ENCODE measurements at places on chromosomes 13 and 19.

DNA sequence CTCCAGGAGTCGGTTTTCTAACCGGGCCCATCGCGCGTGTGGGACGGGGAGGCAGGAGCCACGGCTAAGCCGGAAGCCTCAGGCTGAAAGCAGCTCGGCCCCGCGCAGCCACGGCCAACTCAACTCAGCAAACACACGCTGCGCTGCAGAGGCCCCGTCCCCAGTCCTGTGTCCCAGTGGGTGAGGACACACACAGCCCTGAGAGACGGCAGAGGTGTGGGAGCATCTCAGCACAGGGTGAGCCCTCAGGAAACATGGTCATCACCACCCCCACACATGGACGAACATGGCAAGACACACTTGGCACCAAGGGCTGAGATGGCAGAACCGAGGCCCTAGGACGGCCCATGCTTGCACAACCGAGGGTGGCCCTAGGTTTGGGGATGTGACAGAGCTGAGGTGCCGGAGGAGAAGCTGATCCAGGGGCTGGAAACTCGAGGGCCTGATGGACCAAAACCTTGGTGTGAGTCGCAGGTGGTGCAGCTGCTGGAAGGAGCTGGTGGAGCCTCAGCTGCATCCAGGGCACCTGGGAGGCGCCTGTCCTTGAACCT, 29.0 kb upstream of the C13orf46 start:
- DNase-seq, result no peak

- DNase-seq, result no peak
Observed at GRCh38 chr19:42316223-42317211, 3.4 kb downstream of the TMEM145 start.

GRCh38 chr19:54650108-54650655, 12.6 kb upstream of the LILRB4 start:
- no peak for DNase-seq

DNA sequence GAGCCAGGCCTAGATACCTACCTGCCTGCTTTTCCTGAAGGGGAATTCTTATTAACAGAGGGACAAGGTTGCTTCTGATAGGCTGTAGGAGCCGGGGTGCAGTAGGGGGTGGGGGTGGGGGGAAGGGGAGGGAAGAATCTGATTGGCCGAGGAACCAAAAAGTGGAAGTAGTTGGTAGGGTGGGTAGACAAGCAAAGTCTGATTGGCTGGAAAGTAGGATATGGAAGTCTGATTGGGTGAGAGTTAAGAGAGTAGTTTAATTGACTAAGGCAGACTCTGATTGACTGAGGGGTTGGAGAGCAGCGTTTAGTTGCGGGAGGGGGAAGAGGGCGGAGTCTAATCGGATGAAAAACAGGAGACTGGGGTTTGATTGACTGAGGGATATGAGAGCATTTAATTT, 9.4 kb upstream of the CYP4F22 start:
- no peak for DNase-seq

GRCh38 chr19:1261538-1261797, 7.7 kb upstream of the CIRBP start:
- DNase-seq, result no peak

- DNase-seq, result no peak
Observed at GRCh38 chr19:55112777-55113569, 4.5 kb downstream of the PPP1R12C start.

DNA sequence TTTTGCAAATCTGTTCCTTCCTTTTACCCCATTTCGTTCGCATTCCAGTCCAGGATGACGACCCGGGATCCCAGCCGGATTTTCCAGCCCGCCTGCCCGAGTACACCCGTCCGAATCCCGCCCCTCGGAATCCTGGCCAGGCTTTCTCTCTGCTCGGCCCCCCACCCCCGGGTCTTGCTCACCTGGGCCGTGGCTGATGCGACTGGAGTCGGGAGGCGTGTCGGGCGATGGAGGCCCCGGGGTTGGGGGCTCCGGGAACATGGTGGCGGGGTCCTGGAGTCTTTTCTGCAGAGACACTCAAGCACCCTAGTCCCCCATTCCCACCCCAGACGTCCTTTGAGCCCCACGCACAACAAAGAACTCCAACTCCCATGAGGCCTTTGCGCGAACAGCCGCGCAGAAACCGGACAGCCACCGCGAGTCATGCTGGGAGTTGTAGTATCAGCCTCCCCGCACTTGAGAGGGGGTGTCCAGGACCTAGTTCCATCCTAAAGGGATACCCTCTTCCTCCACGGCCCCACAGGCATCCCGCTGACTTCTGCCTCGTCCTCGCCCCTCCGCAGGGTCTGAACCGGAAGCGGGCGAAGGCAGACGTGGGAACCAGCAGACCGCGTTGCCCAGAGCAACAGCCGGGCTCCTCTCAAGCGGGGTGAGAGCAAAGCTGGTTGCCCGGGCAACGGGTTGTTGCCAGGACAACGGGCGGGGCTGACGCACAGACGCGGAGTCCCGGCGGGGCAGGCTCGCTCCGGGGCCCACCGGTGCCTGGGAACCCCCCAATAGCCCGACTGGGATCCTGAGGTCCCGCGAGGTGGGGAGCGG, 1.1 kb downstream of the SYT5 start:
- DNase-seq, result peak; percentile 93

GRCh38 chr19:3557461-3558248, at the start of gene MFSD12:
Gene MFSD12, minus strand, starts transcription at chr19:3557586. Its CDS starts 183 bp downstream, at chr19:3557403.
- DNase-seq, result peak; percentile 90

GRCh38 chr19:19105365-19106055, 32.8 kb downstream of the TMEM161A start:
- no peak for DNase-seq

GRCh38 chr13:97654236-97654635, 220.3 kb downstream of the RAP2A start:
- no peak for DNase-seq

GRCh38 chr19:1841209-1841924, 6.9 kb downstream of the REXO1 start:
- DNase-seq, result no peak

DNA sequence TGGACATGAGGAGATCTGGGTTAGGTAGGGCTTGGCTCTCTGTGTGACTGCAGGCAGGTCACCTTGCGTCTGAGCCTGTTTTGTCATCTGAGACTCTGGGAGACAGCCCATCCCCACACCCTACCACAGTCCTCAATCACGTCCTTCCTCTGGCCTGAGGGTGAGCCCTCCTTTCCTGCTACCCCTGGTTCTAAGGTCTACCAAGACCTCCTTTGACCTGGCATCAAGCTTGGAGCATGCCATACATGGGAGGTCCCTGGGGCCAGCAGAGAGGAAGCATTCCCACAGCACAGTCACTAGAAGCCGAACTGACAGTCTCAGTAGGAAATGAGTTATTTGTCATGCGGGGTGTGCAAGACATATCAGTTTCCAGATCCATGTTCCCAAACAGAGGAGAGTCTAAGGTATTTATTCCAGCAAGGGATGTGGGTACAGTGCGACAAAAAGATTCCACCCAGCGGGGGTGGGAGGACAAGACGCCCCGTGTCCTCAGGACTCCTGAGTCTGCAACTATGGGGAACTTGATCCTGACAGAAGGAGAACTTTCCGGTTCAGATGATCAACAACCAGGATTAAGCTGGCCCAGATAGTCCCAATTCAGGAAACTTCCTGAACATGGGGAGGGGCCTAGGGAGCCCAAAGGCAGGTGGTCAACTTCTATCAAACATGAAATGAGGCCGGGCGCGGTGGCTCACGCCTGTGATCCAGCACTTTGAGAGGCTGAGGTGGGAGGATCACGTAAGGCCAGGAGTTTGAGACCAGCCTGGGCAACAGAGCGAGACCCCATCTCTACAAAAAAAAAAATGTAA, 9.5 kb downstream of the ARRDC2 start:
- no peak for DNase-seq

DNA sequence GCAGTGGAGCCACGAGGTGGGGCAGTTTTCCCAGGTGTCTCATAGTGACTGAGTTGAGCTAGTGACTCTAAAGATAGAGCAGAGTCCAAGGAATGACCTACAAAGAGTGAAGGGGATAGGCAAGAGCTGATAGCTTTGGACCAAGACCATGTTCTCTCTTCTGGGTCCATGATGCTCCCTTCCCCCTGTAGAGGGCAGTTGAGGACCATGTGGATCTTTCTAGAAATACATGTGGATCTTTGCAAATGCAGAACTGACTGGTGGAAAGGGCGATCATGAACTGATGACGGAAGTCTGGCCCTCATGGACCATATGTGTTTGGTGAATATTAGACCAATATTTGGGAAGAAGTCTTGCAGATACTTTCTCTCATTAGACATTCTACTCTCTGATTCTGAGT, 6.9 kb downstream of the PSG1 start:
- no peak for DNase-seq

- no peak for DNase-seq
Observed at GRCh38 chr19:12047868-12048267, 4.9 kb downstream of the ZNF878 start.

DNA sequence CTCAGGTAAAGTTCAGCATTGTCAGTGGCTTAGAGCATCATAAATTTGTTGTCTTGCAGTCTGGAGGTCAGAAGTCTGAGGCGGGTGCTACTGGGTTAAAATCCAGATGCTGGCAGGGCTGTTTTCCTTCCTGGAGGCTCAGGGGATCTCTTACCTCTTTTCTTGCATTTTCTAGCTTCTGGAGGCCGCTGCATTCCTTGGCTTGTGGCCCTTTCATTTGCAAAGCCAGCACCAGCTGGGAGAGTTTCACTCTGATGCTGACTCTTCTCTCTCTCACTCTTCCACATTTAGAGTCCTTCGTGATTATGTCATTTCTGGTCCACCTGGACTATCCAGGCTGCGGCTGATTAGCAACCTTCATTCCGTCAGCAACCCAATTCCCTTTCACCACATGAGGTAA, 38.1 kb upstream of the SLC10A2 start:
- no peak for DNase-seq

- DNase-seq, result no peak
Observed at GRCh38 chr13:67833564-67833963, 603.4 kb upstream of the PCDH9 start.

GRCh38 chr13:76385586-76385985, 500.6 kb downstream of the KCTD12 start:
- DNase-seq, result no peak

- DNase-seq, result peak; percentile 48
Observed at GRCh38 chr19:584240-585001, 5.3 kb upstream of the HCN2 start.

- DNase-seq, result peak; percentile 7
Observed at GRCh38 chr13:39602614-39603366, at the start of gene LHFPL6. Gene LHFPL6, minus strand, starts transcription at chr13:39603193.

- no peak for DNase-seq
Observed at GRCh38 chr19:4552525-4552819, 7.0 kb downstream of the SEMA6B start.

GRCh38 chr13:48559638-48560320, 26.9 kb upstream of the RCBTB2 start:
- DNase-seq, result no peak

- DNase-seq, result no peak
Observed at GRCh38 chr13:103067751-103068555, 1.7 kb upstream of the SLC10A2 start.

- DNase-seq, result no peak
Observed at GRCh38 chr19:37999309-38000213, 92.6 kb downstream of the SIPA1L3 start.

- DNase-seq, result no peak
Observed at GRCh38 chr19:46613525-46613924, 11.4 kb downstream of the PTGIR start.

DNA sequence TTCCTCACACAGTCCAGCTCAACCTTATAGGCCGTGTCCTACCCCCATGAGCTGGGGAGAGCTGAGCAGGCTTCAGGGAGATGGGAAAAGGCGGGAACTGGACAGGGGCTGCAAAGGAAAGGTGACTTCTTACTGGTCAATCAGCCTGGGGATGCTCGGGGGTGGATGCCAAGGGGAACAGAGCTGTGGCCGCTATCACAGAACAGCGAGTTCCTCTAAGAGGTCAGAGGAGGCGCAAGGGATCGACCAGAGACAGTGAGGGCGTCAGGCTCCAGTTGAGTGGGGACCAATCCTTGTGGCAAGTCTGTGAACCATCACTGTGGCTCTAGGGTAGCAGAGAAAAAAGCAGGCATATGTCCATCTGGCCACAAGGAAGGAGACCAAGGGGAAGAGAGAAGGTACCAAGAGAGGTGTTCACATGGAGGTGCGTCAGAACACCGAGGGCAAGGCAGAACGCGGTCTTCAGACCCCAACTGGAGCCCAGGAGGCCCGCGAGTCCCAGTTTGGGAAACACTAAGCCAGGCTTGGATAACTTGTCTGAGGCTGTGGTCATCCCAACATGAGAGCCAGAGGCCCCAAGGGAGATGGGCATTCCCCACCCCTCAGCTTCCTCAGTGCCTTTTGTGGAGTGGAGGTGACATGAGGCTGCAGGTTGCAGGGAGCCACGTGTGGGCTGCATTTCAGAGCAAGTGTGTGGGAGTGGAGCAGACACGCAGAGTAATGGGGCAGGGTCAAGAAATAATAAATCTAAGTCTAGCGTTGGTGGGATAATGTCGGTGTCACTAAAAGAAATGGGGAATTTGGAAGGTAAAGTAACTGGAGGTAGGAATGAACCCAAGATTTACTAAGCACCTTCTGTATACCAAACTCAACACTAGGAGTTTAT, 3.9 kb downstream of the F10 start:
- no peak for DNase-seq

DNA sequence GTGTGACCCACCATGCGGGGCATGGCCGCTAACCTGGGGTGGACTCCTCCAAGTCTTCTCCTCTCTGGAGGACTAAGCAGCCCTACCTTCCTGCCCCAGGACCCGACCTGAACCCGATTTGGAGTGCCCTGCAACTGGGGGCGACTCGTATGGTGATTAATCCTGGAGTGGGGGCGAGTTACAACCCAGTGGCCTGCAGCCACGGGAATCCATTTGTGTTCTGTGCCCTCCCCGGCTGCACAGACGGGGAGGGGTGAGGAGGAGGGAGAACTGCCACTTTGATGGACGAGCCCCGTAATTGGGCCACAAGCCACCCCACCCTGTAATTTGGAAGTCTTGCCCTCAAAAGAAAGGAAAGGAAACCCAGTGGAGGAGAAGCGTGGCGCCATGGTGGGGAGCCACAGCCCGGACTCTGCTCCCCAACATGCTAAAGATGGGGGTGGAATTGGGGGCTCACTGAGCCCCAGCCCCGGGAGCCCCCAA, 18.0 kb downstream of the PRR36 start:
- no peak for DNase-seq

DNA sequence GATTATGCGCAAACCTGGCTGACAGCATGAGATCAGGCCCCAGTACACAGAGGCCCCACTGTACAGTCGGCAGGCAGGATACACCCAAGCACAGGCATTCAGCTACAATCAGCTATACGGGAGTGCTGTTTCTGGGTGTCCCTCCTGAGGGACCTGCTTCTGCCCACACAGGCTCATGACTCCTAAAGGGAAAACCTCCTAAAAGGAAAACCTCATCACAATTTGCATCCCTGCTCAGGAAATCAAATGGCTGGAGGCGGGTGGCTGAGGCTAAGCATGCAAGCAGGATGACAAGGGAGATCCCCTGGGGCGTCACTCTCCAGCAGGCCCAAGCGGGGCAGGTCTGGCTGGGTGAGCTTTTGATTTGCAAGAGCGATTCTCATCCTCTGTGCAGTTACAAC, 99.8 kb downstream of the CRYL1 start:
- no peak for DNase-seq

Data from activated gamma-delta T cell treated with anti-CD3 and anti-CD28 coated beads, Interleukin-2, amount 50 U/mL, for 16 hours (primary cell).